Stimulated activated CD4-positive, alpha-beta T cell treated with anti-CD3 and anti-CD28 coated beads, Interleukin-15, amount 100 ng/mL, for 1 hour (primary cell): ENCODE measurements at places on chromosomes 1 and 21.

- no peak for DNase-seq
Measured at GRCh38 chr1:178536329-178536728, 23.4 kb downstream of the TEX35 start.

DNA sequence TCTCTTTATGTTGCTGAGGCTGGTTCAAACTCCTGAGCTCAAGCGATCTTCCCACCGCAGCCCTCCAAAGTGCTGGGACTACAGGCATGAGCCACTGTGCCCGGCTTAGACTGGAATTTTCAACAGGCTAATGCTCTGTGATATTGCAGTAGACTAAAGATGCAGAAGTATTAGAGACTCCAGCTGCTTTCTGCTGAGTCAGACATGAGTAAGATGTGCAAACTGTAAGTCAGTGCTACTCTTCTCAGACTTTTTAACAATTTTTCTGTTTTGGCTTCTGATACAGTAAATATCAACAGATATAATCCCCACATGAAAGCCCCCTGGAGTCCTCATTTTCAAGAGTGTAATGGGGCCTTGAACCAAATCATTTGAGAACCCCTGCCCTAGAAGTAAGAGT is 29.3 kb upstream of the NLRP3 start:
- no peak for DNase-seq

DNA sequence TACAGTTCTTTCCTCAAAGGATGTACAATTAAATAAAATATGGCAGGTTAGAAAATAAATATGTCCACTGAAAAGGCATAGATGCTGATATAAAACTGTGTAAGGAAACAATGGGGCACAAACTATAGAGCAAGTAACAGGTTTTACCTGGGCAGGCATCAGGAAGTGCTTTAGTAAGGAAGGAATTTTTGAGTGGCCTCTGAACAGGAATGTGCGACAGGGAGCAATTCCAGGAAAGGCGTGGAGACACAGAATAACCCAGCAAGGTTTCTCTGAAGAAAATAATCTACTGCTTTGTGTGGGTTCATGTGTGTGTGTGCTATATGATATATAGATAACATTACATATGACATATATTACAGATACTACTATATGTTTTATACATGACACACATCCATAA is 128.4 kb downstream of the RGS21 start:
- no peak for DNase-seq

DNA sequence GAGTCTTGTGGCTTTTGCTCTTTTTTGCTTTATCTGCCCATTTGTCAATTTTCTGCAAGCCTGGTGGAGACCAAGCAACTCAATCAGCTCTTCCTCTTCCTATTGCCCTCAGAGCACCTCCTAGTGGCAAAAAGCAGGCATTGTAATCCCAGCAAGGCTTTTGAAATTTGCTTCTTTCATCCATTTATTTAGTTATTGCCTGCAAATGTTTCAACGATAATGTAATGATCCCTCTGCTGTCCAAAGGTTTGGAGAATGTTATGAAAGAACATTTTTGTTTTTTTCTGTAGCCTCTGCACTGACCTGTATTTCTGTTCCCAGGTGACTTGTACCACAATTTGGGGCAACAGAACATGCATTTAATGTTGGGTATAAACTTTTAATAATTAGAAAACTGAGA is 127.8 kb downstream of the GABPA start:
- DNase-seq: no peak

GRCh38 chr1:246579818-246580217 is 13.6 kb downstream of the CNST start:
- DNase-seq: no peak

DNA sequence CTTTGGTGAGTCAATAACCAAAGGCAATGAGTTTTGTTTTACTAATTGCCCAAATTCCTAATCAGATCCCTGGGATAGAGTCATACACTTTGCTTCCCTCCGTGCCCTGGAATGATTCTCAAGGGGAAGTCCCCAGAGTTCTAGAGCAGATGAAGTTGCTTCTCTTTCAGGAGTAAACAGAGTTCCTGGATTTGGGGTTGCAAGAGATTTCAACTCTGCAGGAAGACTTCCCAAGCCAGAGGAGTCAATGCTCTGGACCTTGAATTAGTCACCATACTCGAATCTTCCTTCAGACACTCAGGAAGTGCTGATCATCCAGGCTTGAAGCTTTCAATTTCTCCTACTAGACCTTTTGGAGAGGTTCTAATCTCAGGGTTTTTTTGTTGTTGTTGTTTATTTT is 39.6 kb downstream of the FCER1A start:
- DNase-seq: no peak

DNA sequence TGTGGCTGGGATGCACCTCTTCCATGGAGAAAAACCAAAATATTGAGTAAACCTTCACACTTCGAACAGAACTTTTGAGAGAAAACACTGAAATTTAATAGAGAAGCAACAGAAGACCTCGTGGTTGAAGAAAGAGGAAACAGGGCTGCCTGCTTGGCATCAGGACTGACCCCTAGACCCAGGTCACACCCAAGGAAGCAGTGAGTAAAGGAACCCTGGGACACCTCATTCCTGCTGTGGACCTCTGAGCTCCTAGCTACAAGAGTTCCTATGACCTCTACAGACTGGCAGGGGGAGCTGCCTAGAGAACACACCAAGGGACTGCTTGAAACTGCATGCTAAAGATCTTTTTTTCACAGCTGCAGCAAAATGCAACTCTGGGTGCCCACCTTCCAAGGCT is 67.8 kb downstream of the FASLG start:
- DNase-seq: no peak

GRCh38 chr1:1262071-1262470 is 11.6 kb downstream of the UBE2J2 start:
- DNase-seq: no peak

- no peak for DNase-seq
Measured at GRCh38 chr1:28309702-28310101, 19.1 kb upstream of the MED18 start.

GRCh38 chr1:42081475-42081874 is 71.7 kb upstream of the GUCA2B start:
- DNase-seq: no peak
